RCC 7860 (cell line): ENCODE measurements at places on chromosomes 3 and 15.

GRCh38 chr15:62619526-62619925 lies 423.0 kb upstream of the TPM1 start:
- DNase-seq, result no peak

GRCh38 chr3:15361494-15362214 lies 29.3 kb upstream of the SH3BP5 start:
- peak; percentile 27 for DNase-seq

GRCh38 chr3:179072100-179072438 lies 460 bp upstream of the ZMAT3 start:
- no peak for DNase-seq

- no peak for DNase-seq
These were observed 171.7 kb upstream of the TLE3 start for GRCh38 chr15:70269311-70269911.

- DNase-seq, result no peak
These were observed 7.7 kb downstream of the STRA6 start for GRCh38 chr15:74194572-74195559.

- no peak for DNase-seq
These were observed 14.0 kb upstream of the TOPBP1 start for GRCh38 chr3:133675631-133676335.

- no peak for DNase-seq
These were observed 54.5 kb upstream of the ABHD17C start for GRCh38 chr15:80640531-80641121.

DNA sequence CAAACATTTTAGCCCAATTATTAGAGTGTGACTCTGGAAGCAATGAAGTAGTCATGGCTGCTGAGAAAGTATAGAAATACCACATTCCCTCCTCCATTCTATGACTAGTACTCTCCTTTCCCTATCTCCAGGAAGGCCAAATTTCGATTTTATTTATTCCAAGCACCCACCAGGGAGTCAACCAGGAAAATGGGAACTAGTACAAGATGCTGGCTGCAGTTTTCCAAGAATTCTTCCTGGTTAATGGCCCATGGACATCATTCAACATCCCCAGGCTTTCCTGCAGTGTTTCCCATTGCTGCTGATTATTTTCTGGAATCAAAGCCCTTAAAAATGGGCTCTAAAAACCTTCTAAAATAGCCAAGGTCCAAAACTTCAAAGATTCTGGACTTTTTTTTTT lies 247.9 kb upstream of the STT3B start:
- no peak for DNase-seq

DNA sequence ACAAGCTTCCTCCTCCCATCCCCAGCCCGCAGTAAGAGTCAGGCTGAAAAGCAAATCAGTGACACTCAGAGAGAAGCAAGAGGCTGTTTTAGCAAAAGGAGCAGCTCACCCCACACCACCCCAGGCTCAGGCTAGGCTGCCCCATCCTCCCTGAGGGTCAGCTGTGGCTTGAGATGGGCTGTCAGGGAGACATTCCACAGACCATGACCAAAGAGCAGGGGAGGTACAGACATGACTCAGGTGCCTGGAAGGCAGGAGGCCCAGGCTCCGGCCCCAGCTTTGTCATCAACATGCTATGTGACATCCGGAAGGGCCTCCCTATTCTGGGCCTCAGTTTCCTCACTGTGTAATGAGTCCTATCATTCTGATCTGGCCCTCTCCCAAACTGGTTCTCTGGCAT lies 24.7 kb downstream of the HCN4 start:
- DNase-seq, result peak; percentile 65

DNA sequence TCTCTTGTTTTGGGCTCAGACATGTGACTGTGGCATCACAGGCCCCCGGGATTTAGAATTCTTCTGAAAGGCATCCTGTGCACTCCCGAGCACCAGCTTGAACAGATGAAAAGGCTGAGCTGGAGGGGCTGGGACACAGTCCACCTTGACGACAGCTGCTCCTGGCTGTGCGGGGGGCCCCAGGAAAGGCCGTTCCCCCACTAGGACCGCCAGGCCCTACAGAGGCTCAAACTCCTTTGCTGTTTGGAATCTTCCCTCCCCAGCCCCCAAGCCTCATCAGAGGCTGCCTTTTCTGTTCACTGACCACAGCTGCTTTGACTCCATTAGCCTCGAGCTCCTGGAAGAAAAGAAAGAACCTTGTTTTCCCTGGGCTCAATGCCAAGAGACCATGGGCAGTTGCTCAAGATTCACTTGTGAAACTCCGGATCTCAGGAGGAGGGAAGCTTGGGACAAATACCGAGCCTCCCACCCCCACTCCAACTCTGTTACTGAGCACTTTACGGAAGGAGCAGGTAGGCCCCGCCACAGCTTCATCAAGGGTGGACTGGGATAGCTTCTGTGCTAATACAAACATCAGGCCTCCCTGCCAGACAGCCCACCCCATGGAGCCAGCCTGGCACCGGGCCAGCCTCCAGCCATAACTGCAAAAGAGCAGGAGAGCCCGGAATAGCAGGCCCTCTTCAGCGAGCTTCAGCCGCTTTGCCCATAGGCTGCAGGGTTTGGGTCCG lies 15.7 kb downstream of the CIDEC start:
- no peak for DNase-seq

- no peak for DNase-seq
These were observed 52.2 kb downstream of the SLCO2A1 start for GRCh38 chr3:133977568-133977967.

- DNase-seq, result peak; percentile 40
These were observed 7.0 kb downstream of the ADIPOQ start for GRCh38 chr3:186849374-186849975.

DNA sequence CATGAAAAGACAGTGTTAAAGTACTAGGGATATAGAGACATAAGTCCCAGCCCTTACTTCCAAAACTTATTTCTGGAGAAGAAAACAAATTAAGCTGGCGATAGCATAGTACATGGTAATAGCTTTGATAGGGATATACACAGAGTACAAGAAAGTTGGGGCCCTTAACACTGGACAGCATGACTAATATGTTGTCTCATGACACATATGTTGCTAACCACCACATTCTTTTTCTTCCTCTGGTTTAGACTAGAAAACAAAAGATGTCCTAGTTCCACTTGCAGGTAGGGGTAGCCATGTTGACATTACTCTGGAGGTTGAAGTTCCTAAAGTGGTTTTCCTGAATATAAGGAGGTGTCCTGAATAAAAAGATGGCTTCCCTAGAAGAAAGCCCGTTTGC lies 75.3 kb downstream of the RFX7 start:
- no peak for DNase-seq

GRCh38 chr15:94456226-94456625 lies 224.9 kb downstream of the MCTP2 start:
- DNase-seq, result no peak

- peak; percentile 54 for DNase-seq
These were observed 108.8 kb downstream of the ARNT2 start for GRCh38 chr15:80512726-80513660.

DNA sequence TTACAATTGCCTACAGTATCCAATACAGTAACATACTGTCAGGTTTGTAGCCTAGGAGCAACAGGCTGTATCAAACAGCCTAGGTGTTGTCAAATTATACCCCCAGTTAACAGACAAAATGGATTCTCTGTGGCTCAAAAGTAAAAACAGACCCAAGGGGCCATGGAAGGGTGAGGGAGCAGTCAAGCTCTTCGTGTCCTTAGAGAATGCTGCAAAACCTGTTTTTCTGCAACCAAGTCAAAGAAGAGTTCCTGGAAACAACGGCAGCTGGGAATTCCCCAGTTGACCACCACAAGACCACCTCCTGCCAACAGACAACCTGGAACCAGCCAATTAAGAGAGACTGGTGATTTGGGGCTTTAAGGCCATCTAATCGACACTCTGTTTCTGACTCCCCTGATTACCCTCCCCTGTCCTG lies 11.1 kb upstream of the THUMPD3 start:
- DNase-seq, result no peak

DNA sequence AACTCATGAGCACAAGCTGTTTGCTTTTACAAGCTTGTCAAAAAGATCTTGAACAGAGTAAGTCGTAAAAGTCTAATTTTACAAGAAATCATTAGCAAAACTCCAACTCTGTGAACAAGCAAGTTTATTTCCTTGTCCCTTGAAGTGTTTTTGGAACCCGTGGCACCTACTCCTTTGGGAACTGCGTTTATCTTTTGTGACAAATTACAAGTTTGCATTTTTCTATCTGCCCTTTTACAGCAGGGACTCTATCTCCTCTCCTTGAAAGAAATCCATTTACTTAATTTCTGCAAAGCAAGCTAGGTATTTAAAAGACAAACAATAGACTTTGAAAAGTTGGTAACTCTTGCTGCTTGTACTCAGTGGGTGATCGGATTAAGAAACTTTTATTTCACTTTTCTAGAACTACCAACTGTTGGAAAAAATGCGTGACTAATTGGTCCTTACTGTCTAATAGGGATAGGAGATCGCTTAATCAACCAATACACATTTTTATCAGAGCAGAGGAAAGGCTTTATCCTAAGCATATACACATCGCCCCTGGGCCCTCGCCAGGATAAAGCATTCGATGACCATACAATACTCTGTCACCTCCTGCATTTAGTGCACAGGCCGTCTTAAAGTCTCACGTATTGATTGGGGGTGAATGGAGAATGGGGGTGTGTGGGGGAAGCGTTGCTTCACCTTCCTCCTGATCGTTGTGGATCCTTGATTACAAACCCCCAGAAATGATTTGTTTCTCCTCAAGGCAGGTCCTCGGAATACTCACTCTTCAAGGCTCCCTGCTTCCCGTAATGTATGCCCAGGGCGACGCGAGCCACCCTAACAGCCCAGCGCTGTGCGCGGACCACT lies 1.7 kb downstream of the PRTG start:
- DNase-seq, result no peak

- no peak for DNase-seq
These were observed 150.5 kb upstream of the PRICKLE2 start for GRCh38 chr3:64375737-64376136.

- no peak for DNase-seq
These were observed 8.5 kb downstream of the BHLHE40 start for GRCh38 chr3:4987538-4988296.

DNA sequence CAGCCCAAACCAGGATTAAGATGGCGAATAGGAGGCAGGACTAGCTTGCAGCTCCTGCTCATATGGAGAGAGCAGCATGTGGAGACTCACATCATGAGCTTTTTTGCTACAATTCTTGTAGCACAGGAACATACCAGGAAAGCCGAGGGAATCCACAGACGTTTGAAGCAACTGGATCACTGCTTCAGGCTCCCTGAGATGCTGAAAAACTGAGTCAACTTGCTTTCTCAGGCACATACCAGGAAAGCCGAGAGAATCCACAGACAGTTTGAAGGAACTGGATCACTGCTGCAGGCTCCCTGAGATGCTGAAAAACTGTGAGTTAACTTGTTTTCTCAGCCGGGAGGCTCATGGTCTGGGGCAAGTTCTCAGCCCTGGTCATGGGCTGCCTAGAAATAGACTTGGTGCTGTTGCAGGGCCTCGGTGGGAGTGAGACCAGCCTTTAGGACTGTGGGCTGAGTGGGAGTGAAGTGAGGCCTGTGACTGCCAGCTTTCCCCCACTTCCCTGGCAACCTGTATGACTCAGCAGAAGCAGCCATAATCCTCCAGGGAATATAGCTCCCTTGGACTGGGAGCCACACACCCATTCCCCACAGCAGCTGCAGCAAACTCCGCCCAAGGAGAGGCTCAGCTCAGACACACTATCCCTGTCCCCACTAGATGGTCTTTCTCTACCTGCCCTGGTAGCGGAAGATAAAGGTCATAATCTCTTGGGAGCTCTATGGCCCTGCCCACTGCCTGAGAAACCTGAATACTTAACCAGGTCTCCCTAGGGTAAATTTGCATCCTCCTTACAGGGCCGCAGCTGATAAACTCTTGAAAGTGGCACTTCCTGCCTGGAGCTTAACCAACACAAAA lies 51.9 kb upstream of the PFN2 start:
- peak; percentile 17 for DNase-seq

DNA sequence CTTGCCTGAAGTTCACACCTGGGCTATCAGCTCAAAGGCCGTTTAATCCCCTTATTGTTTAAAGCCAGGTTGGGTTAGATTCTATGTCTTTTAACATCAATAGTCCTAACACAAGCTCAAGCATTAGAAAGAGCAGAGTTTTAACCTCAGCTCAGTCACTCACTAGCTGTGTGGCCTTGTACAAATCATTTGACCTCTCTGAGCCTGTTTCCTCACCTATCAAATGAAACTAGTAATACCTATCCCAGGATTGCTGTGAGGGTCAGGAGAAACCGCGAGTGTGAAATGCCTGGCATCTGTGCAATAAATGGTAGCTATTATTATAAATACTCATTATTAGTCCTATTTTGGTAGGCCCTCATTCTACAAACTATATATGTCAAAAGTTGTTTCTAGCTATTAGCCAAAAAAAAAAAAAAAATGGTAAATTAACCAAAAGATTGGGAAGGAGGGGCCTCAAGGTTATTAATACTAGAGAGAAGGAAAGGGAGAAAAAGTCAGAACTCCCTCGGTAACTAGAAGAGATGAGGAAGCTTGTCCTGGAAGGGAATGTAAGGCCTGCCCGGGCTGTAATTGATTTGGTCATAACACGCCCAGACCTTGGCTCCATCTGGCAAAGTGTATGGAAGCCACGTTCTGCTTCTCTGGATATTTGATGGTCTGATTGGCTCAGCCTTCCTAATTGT lies 510.5 kb upstream of the PROK2 start:
- no peak for DNase-seq

- DNase-seq, result no peak
These were observed 92.3 kb upstream of the P2RY1 start for GRCh38 chr3:152742368-152743347.

DNA sequence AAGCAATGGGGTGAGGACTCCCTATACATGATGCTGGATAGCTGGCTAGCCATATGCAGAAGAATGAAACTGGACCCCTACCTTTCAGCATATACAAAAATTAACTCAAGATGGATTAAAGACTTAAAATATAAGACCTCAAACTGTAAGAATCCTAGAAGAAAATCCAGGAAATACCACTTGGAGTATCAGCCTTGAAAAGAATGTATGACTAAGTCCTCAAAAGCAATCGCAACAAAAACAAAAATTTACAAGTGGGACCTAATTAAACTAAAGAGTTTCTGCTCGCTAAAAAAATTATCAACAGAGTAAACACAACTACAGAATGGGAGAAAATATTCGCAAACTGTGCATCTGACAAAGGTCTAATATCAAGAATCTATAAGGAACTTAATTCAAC lies 94.3 kb downstream of the XRN1 start:
- DNase-seq, result no peak

- no peak for DNase-seq
These were observed 114.6 kb upstream of the TRIM42 start for GRCh38 chr3:140563206-140563760.

DNA sequence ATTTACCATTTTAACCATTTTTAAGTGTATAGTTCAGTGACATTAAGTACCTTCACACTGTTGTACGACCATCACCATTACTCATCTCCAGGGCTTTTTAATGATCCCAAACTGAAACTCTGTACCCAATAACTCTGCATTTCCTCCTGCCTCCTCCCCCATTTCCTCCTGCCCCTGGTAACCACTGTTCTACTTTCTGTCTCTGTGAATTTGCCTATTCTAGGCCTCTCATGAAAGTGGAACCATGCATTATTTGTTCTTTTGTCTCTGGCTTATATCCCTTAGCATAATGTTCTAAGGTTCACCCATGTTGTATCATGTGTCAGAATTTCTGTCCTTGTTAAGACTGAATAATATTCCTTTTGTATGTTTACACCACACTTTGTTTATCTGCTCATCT lies 154.2 kb downstream of the MECOM start:
- no peak for DNase-seq

GRCh38 chr3:45544024-45544716 lies 50.4 kb upstream of the LIMD1 start:
- no peak for DNase-seq
